ENCODE measurements at places on chromosomes 6 and 20.

- DNase-seq = no peak
Observed at GRCh38 chr6:82959385-82959941, 106.2 kb downstream of the UBE3D start.

DNA sequence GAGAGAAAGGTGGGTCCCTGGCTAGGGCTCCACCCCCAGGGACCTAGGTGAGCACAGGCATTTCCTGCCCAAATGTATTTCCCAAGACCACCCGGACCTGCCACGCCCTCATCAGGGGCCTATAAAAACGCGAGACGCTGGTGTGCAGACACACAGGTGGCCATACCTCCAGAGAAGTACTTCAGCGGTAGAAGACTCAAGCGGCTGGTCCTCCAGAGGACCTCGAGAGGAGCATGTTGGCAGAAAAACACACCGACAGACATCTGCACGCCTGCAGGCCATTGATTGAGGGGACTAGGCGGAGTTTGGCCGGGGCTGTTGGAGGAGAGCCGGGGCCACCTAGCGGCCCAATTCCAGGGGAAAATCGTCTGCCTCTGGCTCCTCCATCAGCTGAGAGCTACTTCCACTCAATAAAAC is 695.8 kb upstream of the MMS22L start:
- no peak for DNase-seq

DNA sequence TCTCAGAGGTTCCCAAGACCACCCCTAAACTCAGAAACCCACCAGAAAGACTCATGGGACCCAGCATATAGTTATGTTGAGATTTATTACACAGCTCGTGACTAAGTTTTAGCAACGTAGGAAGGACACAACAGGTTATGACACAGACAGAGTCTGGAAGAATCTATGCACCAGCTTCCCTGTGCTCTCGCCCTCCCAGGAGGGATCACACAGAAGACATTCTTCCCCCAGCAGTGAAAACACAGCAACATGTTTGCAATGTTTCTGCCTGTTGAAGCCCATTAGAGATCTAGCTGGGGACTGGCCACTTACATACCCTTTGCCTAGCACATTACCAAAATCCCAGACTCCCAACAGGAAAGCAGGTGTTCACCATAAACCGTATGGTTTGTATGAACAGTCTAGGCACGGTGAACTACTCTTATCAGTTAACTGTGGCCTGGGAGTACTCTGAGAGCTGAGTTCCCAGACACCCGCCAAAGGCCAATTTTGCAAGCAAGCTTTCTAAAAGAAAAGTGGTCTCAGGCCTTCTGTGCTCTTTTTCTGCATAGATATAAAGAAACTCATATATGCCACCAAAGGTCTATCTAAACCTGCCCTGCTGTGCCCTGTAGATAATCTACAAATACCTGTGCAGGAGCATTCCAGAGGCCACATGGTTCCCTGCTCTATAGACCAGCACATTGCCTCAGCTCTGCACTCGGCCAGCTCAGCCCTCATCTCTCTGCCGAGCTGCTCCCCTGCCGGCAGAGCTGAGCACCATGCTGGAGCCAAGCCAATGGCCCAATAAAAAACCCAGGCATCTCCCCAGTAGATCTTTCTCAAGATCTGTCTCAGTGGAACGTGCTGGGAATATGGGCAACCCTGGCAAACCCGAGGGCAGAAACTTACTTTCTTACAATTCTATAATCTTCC is 69.6 kb upstream of the SMIM28 start:
- no peak for DNase-seq

GRCh38 chr6:81894788-81895271 is 142.3 kb upstream of the TENT5A start:
- DNase-seq = no peak

- no peak for DNase-seq
Observed at GRCh38 chr6:21781128-21781527, 187.6 kb downstream of the SOX4 start.

DNA sequence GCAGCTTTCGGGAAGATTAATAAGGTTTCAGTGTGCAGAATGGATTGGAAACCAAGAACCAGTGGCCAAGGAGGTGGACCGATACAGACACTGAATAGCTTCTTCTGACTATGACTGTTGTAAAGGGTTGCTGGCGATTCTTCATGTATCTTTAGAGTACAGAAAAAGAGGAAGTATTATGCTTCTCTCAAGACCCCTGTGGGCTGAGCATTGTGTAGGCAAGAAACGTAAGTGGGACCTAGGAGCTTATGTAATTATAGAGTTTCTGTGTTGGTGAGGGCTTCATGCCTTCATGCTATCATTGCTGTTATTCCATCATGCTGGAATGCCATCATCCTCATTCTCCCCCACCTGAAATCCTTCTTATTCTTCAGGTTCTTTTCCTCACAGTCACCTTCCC is 105.4 kb upstream of the AKIRIN2 start:
- no peak for DNase-seq

GRCh38 chr6:95578106-95578410 is 723 bp downstream of the MANEA start:
- no peak for DNase-seq

DNA sequence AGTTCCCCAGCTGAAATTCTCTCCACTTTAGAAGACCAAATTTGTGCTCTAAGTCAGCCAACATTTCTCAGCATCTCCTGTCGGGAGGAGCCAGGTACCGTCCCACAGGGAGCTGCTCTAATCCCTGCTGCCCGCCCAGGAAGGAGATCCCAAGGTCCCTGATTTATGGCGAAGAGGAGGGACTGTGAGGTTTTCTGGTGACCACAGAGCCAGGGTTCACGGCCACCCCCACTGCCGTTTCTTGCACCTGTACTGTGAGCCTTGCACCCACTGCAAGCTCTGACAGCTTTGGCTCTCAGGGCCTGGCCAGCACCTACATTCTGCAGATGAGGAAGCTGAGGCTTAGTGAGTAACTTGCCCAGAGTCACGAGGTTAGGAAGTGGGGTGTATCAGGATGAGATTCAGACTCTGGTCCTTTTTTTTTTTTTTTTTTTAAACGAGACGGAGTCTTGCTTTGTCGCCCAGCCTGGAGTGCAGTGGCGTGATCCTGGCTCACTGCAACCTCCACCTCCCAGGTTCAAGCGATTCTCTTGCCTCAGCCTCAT is 34.9 kb downstream of the FOXC1 start:
- DNase-seq = no peak

GRCh38 chr20:29763821-29764511 is 1493.5 kb upstream of the DEFB115 start:
- DNase-seq = no peak

DNA sequence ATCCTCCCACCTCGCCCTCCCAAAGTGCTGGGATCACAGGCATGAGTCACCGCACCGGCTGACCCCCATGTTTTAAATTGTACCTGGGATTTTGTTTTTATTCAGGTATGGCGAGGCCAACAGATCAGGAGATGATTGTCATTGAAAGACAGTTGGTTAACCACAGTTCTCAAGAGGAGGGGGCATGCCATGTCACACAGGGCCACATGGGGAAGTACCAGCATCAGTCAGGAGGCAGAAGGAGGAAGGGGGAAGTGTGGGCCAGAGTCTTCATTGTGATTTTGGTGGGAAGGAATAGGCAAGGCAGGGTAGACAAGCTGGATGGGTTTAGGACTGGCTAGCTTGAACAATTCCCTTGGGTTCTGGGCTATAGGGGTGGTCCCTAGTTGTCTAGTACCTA is 9.9 kb upstream of the MMP9 start:
- DNase-seq = no peak

DNA sequence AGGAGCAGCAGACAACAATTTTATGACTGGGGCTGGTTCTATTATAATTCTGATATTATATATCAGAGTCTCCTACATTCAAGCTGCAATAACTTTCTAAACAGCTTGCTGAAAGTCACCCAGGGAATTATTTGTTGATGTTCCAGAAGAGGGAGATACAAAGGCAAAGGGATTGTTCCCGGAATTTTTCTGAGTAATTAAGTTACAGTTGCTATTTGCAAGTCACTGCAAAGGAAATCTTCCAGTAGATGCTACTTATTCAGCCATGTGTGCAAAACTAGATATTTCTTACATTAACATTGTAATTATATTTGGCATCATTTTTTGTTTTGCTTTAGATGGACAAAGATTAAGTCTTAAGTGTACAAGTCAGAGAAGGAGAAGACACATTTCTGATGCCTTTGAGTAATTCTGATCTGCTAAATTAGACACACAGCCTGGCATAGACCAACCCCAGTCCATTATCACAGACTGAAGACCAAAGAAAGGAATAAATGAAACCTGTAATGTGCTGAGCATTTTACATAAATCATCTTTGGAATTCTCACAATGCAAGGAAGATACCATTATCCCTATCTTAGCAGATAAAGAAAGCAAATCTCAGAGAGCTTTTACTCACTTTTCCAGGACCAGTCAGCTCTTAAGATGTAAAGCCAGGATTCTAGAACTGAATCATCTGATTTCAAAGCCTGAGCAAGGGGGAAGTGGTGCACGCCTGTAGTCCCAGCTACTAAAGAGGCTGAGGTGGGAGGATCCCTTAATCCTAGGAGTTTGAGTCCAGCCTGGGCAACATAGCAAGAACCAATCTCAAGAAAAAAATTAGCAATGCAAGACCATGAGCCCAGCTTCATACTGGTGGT is 62.6 kb upstream of the AKAP12 start:
- DNase-seq = no peak

GRCh38 chr6:124027392-124027791 is 223.7 kb downstream of the NKAIN2 start:
- no peak for DNase-seq

DNA sequence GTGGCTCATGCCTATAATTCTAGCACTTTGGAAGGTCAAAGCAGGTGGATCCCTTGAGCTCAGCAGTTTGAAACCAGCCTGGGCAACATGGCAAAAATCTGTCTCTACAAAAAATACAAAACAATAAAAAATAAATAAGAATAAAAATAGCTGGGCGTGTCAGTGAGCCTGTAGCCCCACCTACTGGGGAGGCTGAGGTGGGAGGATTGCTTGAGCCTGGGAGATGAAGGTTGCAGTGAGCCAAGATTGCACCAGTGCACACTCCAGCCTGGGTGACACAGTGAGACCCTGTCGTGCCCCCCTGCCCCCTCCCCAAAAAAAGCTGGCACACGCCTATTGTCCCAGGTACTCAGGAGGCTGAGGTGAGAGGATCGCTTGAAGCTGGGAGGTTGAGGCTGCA is 35.1 kb upstream of the SRPK1 start:
- DNase-seq = no peak

DNA sequence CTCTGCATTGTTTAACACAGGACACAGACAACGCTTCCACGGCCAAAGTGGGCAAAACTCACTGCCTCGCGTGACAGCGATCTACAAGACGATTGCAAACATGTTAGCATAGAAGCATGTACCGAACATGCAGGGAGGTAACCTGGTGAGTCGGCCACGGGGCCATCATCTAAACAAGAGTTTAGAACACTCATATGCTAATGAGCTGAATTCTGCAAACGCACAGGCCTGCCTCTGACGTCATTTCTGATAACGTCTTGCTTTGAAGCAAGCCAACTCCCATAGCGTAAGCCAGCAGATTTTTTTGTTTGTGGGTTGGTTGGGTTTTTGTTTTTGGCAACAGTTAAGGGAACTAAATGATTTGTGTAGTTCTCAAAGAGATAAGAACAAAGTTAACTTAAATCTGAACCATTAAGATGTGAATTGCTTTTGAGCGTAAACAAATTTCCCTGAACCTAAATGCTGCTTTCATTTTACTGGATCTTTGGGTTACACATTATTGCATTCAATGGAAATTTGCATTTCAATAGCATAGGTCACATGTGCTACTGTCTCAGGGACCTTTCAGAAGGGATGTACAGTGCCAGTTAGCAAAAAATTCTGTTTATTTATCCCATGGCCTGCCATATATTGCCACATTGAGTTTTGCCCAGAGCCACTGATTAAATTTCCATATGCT is 184.5 kb upstream of the PDE10A start:
- DNase-seq = no peak

- no peak for DNase-seq
Observed at GRCh38 chr6:21208081-21208795, 385.3 kb upstream of the SOX4 start.

DNA sequence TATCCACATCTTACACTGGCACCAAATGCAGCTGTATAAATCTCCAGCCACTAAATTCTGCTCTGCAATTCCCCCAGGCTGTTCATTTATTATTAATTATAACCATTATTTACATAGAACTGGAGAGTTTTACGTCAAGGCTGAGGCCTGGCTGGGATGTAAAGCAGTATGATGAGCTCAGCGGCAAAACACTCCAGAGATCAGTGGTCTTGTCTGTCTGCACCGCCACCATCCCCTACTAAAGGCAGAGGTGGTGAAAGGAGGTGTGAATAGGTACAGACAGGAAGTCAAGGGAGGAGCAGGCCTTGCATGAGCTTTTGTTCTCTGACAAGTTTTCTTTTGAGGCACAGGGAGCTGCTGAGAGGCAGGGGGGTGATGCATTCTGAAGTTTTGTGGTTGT is 159.9 kb upstream of the PCSK2 start:
- DNase-seq = no peak

GRCh38 chr6:132790450-132790849 is 8.0 kb downstream of the SLC18B1 start:
- DNase-seq = no peak

GRCh38 chr6:157288575-157288974 is 34.7 kb downstream of the TMEM242 start:
- no peak for DNase-seq
